ENCODE measurements at places on chromosomes 12 and 14. TPM values are rescaled to one million over a fixed set of nuclear protein-coding genes. Genes with fewer than 3 reads are reported as not detected.

GTF2H3 gene
- 28.7 TPM for total RNA-seq

GRCh38 chr12:79373896-79374499 is 316.8 kb downstream of the PAWR start:
- no peak for ATAC-seq

DNA sequence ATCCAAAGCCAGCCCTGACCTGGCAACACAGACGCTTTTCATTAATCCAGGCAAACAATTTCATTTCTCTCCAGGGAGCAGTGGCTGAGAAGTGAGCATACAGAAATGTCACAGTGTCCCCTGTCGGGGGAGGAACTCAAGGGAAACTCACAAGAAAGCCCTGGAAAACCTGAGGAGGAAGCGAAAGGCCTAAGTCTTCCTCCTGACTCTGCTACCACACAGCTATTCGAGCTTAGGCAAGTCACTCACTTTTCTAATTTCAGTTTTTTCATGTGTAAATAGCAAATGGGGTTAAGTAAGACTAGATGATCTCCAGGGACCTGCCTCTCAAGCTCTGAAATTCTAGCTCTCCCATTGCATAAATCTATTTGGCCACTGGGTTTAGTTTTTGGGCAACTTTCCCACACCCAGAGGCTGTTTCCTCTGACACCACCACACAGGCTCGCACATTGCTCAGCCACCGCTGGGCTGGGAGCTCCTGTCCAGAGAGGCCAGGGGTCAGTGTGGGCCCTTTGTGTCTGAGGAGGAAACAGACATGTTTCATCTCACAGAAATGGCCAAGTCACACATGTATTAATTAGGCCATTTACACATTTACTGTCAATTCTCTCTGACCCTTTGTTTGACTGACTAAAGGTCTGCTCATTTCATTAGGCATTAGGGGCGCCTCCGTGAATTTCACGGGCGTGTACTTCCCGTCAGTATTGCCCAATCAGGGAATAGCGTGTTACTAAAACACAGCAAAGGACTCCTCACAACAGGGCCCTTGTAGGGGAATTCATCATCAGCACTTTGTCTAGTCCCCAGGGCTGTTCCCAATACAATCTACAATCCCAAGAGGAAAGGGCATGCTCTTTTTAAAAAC is 9.8 kb upstream of the PNMA1 start:
- peak; percentile 89 for ATAC-seq

GRCh38 chr14:93880021-93880820 is 46.9 kb upstream of the FAM181A start:
- peak; percentile 57 for ATAC-seq

GRCh38 chr12:56449622-56449984 is 377 bp upstream of the TIMELESS start:
- no peak for ATAC-seq

GRCh38 chr14:75711105-75711795 is 50.2 kb downstream of the TTLL5 start:
- ATAC-seq, result peak; percentile 44

NXPH4 gene
- 1.1 TPM for total RNA-seq
